ENCODE measurements at places on chromosomes 12 and 14.

DNA sequence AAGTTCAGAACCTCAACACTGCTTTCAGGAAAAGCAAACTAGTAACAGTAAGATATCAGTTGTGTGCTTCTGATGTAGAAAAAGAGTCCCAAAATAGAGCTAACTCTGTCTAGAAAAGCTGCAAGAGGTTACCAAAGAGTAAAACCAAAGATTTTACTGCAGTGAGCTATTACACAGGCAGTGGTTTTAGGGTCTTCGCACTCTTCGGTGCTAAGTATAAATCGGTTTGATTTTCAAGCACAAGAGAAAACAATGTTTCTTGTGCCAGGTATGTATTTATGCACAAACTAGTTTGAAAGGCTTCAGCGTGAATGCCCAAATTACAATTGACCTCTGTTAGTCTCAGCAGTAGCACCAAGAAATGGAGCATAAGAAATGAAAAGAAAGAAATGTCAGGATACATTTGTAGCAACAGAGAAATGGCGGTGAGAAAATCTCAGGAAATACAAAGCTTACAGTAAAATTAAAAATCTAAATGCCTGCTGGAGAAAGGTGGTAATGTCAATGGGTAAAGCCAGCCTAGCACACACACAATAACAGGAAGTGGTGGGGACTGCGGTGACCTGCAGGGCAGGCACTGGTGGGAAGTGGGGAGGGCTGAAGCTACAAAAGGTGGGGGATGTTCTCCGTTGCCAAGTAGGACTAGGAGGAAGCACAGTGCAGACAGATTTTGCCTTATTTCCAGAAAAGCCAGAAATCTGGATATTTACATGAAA, 18.0 kb upstream of the DYRK2 start:
- DNase-seq: peak; percentile 76

GRCh38 chr12:105067511-105068031, 16.7 kb downstream of the ALDH1L2 start:
- DNase-seq: no peak

- DNase-seq: no peak
These were observed 168.7 kb downstream of the TTC7B start for GRCh38 chr14:90647473-90648005.

DNA sequence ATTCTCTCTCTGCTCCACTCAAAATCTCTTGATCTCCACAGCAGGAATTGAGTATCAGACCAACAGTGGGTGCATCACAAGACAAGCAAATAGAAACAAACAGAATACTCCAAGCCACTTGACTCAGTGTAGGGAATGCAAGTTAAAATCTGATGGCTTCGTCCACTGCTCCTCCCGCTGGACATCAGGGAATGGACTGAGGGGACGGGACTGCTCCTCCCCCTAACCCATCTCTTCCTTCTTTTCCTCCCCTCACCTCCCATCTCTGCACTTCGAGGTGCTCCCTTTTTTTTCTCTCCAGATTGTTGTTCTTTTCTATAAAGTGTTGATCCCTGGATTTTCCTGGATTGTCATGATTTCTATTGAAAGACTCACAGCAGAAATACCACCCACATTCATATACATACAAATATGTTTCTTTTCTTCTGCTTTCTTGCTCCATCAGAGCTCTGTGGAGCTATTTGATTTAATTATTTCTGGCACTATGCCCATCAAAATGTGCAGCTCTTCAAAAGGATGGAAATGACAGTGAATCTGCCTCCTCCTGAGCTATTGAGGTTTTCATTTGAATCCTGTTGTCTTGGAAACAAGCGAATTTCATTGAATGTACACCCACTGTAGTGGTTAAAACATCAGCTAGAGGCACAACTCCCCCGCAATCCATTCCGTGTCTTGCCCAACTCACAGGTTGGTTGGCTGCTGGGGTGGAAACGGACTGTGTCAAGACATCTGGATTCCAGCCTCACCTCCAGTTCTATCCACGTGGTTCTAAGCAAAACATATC, 199.7 kb downstream of the SPTSSA start:
- DNase-seq: no peak

DNA sequence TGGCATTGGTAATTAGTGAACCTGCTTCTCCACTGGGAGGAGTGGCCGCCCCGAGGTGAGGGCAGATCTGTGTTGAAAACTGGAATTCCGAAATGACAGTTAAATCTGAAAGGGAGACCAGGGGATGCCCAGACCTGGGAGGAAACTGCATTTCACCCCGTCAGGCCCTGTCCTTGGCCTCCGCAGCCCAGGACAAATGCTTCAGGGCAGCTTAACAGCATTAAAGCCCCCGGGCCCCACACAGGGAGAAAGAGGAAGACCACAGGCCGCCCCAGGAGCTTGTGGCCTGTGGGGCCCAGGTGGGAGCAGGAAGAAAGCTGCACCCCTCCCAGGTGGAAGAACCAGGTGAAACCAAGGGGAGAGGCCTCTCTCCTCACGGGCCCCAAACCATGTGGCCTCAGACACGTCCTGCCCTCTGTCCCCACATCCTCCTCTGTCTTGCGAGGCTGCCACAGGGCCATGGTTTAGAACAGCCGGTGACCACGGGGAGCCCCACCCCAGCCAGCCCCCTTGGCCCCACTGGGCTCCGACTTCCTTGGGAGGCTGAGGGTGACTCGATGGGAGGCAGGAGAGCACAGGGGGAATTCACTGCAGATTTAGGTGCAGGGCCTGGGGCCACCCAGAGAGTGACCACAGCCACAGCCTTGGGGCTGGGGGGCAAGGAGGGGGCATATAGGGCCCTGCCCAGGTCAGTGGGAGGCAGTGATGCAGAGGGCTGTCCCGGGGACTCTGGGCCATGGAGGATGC, 265.4 kb downstream of the ADGRD1 start:
- no peak for DNase-seq

DNA sequence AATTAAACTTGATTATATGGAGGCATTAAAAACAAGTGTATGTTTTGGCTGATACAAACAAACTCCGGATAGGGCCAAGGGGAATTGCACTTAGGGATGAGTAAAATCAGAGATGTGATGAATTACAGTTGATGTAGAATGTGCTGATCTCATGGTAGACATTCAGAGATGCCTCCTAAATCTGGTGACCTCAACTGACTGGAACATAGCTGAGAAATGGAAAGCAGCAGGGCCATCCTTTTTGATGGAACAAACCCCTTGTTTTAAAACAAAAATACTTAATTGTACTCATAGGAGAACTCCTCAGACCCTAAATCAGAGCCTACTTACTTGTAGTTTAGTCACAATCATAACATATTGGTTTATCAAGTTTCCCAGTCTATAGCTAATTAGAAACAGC, 122.8 kb downstream of the C12orf75 start:
- no peak for DNase-seq

DNA sequence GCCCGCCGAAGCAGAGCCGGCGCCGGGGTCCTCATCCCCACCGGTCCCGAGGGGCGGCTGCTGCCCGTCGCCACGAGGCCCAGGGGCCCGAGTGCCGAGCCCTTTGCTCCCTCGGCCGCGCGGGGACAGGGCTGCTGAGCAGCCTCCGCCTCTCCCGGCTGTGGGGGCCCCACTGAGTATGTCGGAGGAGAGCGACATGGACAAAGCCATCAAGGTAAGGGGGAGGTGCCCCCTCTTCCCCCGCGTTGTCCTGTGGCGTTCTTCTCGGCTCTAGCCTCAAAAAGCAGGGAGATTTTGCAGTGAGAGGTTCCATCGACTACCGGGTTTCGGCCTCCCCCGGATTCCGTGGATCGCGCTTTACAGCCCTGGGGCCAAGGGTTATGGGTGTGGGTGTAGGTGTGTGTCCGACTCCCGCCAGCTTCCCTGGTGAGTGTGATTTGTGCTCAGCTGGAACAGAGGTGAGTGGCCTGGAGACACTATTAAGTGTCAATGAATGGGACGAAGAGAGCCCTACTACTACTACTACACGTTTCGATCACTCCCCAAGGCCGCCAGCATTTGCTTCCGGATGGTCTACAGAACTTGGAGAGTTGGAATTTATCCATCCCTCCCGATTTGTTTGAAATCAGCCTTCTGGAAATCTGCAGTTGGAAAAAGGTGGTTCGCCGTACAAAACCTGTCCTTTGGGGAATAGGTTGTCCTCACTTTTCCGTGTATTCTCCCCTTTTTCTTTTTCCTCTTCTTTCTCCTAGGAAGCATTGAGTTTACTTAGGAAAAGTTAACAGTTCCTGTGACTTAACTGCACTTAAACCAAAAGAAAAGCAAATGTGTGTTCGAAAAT, 748 bp downstream of the MAPKAPK5 start:
- peak; percentile 75 for DNase-seq

GRCh38 chr12:1282670-1283315, 291.8 kb downstream of the ERC1 start:
- DNase-seq: no peak

All from mucosa of descending colon (tissue), 3 donors.